LNCaP clone FGC (cell line): ENCODE measurements at places on chromosomes 6 and 20.

DNA sequence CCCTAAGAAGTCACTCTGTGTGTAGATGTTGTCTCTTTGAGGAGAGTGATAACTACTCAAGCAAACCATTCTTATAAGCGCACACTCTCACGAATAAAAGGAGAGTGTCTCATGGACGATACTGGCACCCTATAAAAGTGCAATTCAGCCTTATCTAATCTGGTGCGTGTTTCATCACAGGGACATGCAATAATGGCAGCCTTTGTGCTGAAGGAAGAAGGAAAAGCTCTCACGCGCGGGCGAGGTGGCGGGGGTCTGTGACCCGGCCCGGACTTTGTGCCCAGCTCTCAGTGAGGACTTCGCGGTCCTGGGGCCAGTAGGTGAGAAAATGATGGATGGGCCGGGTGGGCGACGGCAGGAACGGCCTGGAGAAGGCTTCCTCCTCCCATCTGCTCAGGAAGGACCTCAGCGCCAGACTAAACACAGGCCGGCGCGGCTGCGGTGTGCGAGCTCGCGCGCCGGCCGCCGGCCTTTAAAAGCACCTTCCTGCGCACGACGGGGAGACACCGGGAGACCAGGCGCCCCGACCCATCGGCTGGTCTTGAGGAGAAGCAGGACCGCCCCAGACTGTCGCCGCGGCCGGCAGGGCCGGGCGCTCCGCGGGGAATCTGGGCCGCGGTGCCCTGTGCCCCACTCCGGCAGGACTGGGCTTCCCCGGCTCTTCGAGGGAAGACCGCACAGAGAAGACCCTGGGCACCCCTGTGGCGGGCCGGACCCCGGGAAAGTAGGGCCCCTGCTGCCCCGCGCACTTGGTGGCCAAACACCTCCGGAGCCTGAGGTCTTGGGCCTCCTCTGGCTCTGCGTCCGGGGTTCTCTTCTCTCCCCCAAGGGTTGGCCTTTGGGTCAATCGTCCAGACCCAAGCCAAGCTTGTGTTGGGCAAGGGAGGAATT is 8.3 kb upstream of the FOXC1 start:
- no peak for DNase-seq

- no peak for DNase-seq
These were observed 698.8 kb downstream of the DHX35 start for GRCh38 chr20:39660965-39661364.

- DNase-seq = no peak
These were observed 77.9 kb downstream of the PCSK2 start for GRCh38 chr20:17304774-17305173.

DNA sequence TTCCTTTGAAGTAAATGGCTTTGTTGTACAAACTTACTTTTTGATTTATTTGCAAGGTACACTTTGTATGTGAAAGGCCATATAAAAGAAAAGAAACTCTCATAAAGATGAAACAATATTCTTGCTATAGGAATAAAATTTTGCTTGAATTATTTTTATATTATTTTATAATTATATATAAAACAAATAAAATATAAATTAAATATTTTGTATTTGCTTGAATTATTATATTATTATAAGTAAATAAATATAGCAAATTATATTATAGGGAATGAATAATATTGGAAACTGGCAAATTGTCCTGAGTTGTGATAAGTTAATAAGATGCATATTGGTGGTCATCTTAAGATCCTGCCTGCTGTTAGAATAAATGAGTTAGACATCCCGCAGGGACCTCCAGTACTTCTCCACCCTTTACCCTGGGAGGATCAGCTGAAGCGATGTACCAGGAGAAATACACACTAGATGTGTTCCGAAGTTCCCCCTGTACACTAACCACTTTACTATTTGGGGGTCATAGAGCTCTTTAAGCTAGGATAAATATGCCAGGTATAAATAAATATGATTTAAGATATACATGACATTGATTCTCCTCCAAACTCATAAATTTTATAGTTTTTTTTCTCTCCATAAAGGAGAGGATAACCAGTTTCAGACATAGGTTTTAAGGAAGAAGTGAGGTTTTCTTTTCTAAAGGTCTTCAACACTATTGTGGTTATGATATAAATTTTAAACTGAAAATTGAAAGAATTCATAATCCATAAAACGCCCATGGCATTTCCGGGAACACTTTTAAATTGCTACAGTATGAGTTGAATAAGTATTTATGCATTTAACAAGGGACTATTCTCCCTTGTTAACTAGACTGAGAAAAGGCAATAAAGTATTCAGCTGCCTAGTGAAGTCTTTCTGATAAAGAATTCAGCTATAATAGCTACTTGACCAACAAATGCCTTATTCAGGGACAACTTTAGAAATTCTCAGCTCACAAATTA is 486.3 kb upstream of the MARCKS start:
- DNase-seq = no peak

DNA sequence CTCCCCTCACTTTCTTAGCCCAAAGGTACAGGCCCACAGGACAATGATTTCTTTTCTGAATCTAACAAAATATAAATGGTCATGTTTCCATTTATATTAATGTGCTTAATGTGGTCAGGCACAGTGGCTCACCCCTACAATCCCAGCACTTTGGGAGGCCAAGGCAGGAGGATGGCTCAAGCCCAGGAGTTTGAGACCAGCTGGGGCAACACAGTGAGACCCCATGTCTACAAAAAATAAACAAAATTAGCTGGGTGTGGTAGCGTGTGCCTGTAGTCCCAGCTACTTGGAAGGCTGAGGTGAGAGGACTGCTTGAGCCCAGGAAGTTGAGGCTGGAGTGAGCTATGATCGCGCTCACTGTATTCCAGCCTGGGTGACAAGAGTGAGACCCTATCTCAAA is 77.2 kb upstream of the TULP1 start:
- DNase-seq = no peak

GRCh38 chr6:27816906-27817305 is 95.3 kb downstream of the OR2B2 start:
- DNase-seq = no peak

GRCh38 chr6:133595111-133595761 is 293.7 kb upstream of the TCF21 start:
- DNase-seq = no peak

DNA sequence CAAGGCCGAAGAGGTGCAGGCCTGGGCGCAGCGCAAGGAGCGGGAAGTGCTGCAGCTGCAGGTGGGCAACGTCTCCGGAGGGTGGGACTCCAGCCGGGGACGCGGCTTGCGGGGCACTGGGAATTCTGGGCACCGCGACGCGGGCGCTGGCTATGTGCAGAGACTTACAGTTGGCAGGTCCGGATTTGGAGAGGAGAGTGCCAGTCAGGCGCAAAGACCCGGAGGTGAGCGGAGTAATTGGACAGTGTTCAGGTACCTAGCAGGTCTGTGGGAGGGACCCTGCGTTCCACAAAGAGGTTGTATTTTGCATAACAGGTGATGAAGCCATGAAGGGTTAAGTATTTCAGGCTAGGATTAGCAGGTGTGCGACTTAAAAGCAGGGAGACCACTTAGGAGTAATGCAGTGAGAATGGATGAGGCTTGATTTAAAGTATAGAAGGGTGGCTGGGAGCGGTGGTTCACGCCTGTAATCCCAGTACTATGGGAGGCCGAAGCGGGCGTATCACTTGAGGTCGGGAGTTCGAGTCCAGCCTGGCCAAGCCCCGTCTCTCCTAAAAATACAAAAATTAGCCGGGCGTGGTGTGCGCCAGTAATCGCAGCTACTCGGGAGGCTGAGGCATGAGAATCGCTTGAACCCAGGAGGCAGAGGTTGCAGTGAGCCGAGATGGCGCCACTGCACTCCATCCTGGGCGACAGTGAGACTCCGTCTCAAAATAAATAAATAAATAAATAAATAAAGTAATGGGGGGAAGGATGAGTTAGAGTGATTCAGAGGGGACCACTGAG is 1.0 kb downstream of the MRPS26 start:
- DNase-seq = peak; percentile 75

GRCh38 chr20:9912858-9913434 is 74.1 kb upstream of the PAK5 start:
- peak; percentile 4 for DNase-seq

DNA sequence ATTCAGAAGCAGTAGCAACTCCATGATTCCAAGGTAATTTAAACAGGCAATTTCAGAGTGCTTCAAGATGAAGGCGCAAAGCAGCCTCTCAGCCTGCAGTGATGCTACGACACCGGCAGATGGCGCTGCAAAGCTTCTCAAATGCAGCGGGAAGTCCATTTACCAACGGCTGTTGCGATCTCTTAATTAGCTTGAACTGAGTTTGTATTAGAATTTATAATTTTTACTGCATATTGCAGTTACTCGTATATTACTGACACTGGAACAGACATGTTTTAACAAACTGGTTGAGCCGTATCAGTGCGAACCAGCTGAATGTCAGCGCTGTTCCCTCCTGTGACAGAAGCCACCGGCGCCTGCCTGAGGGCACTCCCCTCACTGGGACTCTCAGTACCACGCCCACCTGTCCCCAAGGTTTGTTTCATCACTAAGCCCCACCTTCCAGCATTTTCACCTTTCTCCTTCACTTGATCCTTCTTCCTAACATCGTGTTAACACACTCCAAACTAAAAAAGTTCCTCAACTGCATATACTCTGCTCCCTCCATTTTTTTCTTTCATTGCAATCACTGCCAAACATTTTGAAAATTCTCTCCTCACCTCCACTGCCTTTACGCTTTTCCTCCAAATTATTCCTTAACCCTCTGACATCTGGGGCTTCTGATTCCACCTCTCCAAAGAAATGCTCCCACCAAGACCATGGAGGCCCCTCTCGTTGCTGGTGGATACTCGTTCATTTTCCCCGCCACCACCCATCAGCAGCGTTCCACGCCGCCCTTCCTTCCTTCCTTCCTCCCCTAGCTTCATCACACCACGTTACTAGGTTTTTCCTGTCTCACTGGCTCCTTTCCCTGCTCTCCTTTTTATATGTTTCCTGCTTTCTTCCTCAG is 14.5 kb downstream of the GNL1 start:
- peak; percentile 59 for DNase-seq

DNA sequence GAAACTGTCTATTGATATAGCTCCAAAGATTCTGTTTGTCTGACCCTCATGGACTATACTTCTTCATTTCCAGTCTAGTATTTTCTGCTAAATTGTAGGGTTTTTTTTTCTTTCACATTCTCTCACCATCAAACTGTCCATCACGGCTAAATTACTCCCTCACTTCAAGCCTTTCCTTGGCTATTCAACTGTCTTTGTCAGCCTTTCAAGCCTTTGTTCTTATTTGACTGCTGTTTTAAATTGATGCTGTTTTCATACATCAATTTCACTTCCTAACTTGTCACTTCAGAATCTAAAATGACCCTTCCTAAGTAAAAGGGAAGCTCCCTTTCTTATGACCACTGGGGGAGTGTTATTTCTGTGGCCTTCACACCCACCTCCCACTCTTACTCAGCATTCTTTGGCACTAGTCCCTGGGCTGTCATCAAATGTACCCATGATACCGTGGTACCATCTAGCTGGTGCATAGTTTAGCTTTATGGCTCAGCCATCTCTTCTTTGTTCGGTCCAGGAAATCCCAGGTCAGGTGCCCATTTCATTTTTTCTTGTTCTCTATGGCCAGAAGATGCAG is 8.6 kb downstream of the GJA1 start:
- no peak for DNase-seq

- DNase-seq = no peak
These were observed 177.9 kb upstream of the ZNF184 start for GRCh38 chr6:27650620-27651370.

GRCh38 chr6:128209771-128210170 is 308.9 kb upstream of the THEMIS start:
- no peak for DNase-seq

GRCh38 chr6:149779644-149779963 is 30.1 kb downstream of the PCMT1 start:
- DNase-seq = no peak

DNA sequence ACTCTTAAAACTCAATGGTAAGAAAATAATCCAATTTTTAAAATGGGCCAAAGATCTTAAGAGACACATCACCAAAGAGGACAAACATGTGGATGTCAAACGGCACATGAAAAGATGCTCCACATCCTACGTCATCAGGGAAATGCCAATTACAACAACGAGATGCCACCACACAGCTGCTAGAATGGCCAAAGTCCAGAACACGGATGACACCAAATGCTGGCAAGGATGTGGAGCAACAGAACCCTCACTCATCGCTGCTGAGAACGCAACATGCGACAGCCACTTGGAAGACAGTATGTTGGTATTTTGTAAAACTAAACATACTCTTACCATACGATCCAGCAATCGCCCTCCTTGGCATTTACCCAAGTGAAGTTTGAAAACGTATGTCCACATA is 132.8 kb upstream of the CDH4 start:
- no peak for DNase-seq

DNA sequence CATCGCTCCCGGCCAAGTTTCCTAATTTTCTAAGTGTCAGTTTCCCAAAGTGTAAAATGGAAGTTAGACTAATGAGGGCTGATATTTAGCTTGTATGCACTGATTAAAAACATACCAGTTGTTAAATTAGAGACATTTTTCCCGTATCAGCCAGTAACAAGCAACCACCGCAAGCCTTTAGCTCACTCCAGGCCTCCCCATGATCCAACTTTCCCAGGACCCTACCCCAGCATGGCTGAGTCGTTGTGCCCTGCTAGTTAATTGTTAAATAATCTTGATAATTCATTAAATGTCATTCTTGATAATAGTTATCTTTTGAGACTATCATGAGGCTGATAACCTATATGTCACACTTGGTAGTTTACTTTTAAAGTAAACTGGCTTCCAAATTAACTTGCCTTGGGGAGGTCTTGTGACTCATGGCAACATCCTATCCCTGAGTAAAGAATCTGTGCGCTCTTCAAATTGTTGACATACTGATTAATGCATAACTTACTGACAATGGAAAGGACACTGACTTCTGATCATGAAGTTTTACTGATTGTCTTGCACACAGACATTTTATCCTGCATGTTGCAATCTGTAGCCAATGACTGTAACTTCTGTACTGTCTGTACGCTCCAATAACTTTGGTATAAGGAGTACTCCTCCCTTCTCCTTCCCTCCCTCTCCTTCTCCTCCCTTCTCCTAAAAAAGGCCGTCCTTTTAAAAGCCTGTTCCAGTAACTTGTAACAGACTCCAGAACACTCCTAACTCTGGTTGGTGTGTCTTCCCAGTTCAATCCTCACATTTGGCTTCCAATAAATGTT is 6.3 kb upstream of the GTF3C6 start:
- DNase-seq = peak; percentile 91

- no peak for DNase-seq
These were observed 143.0 kb upstream of the STXBP5 start for GRCh38 chr6:147061252-147061651.

- no peak for DNase-seq
These were observed 322.9 kb upstream of the TFAP2D start for GRCh38 chr6:50390416-50390815.

DNA sequence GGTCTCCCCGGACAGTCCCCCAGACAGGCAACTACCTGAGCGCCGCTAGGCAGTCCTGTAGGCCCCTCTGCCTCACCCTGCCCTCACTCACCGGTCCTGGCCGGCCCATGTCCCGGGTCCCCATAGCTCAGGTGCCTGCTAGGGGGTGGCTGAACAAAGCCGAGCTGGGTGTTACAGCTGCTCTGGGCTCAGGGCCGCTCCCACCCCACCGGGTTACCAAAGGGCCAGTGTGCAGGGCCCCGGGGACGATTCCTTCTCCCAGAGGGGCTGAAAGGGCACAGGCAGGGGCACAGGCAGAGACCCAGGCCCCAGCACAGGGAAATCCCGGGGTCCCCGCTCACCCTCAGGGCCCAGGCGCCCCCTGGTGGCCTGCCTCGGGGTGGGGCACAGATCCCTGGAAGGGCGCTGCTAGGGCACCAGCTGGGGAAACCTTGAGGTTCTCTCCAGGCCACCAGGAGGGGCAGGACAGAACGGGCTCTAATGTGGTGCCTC is 118.4 kb downstream of the GRM4 start:
- no peak for DNase-seq
